Right renal pelvis (tissue), 4 donors: ENCODE measurements at places on chromosomes 1 and 21.

DNA sequence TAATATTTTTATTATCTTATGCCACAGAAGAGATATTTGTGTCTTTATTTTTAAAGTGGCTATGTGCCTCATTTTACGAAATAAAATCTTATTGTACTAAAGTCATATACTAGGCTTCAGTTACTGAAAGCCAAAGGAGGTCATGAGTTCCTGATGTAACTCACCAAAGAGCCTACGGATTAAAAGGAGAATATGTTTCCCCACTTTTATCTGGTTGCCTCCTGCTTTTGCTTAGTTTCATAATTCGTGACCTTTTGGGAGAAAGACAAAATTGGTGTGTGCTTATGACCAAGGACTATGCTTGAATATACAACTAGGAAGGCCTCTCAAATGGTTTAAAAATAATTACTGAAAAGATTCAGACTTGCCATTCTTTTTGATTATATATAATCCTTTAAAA, 18.2 kb upstream of the AHCTF1 start:
- DNase-seq: no peak

- DNase-seq: no peak
Measured at GRCh38 chr1:156412653-156413321, 43.8 kb downstream of the RHBG start.

DNA sequence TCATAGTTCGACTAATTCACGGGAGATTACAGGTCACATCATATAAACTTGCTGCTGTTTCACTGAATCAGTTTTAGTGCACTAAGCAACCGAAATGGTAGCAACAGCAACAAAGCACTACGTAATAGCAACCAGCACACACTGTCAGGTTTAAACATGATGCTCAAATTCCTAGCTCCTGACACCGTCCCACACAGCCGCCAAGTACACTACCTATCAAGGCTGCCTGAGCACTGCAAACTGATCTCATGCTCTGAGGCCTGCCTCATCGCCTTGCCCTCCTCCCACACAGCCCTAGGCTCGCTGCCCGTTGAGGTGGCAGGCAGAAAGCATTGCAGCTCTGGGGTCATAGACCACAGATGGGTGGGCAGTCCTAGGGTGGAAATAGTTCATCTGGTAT, 12.4 kb downstream of the LAMC2 start:
- DNase-seq: no peak

DNA sequence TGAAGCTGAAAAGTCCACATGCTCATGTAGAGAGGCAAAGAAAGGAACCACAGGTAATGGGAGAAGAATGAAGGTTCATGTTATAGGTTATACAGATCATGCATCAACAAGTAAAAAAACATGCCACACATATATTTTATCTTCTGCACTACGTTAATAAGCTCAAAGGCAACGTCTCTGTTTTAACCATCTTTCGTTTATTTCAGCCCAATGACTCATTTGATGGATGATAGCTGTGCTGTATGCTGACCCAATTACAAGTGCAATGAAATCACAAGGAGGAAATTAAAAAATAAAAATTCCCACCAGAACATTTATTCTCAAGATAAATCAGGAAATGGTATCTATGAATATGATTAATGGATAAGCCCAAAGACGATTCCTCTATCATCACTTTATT, 24.6 kb downstream of the XCL1 start:
- no peak for DNase-seq

DNA sequence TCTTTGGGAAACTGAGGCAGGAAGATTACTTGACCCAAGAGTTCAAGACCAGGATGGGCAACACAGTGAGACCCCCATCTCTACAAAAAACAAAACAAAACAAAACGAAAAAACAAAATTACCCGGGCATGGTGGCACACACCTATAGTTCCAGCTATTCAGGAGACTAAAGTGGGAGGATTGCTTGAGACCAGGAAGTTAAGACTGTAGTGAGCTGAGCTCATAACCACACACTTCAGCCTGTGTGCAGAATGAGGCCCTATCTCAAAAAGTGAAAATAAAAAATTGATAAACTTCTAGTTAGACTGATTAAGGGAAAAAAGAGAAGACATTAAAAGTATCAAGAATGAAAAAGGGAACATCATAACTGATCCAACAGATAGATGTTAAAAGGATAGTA, 154.0 kb downstream of the RHOU start:
- DNase-seq: no peak

- no peak for DNase-seq
Measured at GRCh38 chr1:86429835-86430234, 5.9 kb downstream of the CLCA2 start.

DNA sequence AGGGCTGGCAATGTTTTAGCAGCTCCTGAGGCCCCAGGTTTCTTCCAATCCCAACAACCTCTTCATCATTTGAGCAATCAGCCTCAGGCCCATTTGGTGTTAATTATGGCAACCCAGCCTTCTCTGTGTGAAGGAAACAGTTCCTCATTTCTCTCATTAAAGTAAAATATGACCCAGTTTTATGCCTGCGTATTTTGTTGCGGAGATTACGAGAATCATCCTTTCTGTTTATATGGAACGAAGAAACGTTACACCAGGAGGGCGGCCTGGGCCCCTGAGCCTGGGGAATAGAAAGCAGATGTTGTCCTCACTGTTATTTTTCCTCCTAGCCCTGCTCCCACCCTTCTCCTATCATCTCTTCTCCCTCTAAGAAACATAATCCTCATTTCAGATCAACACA, 332.2 kb upstream of the USP24 start:
- DNase-seq: no peak
